Endothelial cell of umbilical vein (primary cell): ENCODE measurements at places on chromosomes 2 and 18.

DNA sequence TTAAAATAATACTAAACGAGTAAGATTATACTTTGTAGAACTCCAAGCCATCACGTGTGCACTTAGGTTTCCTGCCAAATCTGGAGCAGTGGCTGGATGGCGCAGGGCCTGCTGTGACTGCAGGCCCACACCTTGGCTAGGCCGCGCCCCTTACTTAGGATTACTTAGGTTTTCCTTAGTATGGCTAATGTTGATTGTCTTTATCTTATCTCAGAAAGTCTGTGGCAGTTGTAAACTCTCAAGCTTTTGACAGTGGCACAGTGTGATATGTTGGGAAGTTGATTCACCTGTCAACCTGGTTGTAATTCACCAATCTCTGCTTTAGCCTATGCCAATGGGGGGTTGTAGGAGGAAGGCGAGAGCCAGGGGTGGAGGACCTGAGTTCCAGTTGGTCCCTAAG, 208.4 kb downstream of the ZNF407 start:
- DNase-seq = no peak

GRCh38 chr18:62486290-62486964, 36.4 kb upstream of the ZCCHC2 start:
- peak; percentile 60 for DNase-seq

- DNase-seq = peak; percentile 80
Measured at GRCh38 chr18:44309185-44309584, 371.5 kb upstream of the SETBP1 start.

DNA sequence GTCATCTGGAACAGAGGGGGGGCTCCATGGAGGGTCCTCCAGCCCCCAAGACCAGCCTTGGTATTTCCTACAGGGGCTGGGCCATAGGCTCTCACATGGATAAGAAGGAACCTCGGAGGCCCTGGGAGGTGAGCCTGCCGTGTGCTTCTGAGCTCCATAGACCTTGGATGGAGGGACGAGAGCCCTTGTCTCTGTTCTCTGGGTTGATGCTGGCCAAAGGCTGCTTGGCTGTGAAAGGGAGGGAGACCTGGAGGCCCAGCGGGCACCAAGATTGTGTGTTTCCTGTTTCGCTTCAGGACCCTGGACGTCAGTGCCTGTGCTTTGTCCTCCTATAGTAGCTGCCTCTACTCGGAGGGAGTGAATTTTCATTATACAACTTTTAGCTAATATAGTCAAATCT, 20.8 kb downstream of the CABLES1 start:
- no peak for DNase-seq

GRCh38 chr2:32882816-32883810, 63.6 kb upstream of the LTBP1 start:
- DNase-seq = no peak

DNA sequence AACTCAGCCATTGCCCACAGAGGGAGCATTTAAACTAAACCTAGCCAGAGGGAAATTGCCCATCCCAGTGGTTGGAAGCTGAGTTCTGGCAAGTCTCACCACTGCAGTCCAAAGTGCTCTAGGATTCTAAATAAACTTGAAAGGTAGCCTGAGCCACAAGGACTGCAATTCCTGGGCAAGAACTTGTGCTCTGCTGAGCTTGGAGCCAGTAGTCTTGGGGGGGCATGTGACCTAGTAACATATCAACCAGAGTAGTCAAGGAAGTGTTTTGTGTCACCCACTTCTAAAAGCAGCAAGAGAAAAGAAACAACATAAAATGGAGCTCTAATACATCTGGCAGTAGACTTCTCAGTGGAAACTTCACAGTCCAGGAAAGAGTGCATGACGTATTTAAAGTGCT, 167.0 kb downstream of the PTH2R start:
- DNase-seq = no peak

- no peak for DNase-seq
Measured at GRCh38 chr2:31161637-31162036, 23.4 kb upstream of the GALNT14 start.

DNA sequence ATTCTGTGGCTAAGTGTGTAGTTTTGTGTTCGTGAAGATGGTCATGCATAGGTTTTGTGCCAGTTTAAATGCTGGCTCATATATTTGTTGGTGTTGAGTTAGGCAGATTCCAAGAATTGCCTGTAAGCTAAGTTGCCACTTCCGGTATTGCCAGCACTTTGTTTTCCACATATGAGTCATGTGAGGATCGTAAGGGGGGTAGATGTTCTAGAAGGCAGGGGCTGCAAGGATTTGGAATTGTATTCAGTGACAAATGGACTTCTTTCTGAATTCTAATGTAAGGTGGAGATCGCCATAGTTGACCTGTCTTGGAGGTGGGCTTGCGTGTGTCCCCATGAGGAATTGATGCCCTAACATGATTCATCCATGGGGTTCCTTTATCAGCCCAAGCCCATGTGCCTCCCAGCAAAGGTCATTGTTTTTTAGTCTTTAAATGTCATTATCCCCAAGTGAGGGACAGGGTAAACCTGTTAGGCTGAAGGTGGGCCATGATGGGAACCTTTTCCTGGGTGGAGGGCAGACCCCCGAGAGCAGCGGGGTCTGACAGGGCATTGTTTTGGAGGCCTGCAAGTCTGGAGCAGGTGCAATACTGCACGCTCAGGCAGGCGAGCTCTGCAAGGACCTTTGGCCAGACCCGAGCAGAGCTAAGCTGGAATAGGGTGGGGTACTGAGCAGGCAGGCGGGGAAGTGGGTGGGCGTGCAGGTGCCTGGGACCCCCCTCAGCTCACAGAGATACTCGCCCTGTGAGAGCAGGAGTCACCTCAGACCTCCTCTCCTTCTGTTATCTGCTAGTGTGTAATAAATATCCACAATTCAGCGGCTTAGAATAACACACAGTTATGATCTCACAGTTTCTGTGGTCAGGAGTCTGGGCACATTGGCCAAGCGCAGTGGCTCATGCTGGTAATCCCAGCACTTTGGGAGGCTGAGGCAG, 77.4 kb downstream of the LRRFIP1 start:
- DNase-seq = peak; percentile 69

DNA sequence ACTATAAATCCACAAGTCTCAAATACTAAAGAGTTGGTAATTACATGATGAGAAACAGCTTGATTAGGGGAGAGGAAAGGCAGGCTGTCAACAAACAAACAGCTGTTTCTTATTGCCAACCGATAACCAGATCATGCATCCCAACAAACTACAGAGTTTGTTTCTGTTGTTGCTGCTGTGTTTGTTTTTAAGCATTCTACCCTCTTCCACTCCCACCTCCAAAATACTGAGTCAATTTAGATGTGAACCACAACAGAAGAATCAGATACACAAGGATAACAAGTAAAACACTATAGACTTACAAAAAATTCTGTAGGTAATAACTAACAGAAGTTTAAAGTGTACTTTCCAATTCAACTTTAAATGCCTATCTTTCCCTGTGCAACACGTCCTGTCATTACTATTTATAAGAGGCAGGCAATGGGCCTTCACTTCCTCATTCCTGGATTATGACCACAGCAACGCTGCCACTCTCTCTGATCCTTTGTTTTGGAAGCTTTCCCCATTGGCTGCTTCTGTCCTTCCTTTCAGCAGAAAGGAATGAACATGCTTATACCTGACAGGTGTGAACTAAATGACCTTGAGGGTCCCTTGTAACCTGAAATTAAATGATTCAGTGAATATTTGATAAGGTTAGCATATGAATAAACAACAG, 152.0 kb downstream of the SRBD1 start:
- DNase-seq = peak; percentile 68

DNA sequence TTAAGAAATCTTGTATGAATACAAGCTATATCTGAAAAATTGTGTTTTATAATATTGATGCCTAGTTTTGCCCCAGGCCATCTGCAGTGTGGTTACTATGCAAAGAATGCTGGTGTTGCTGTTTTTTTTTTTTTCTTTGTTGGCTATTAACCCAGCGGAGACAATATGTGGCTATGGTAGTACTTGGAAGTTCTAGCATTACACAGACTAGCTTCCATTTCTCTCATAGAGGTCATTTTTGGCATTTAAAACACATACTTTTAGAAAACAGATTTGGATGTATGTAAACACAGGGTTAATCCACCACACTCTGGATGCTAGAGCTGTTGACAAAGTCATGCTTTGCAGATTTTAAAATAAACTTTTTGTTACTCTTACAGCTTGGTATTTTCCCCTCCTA, 209.8 kb downstream of the NEDD4L start:
- DNase-seq = no peak

DNA sequence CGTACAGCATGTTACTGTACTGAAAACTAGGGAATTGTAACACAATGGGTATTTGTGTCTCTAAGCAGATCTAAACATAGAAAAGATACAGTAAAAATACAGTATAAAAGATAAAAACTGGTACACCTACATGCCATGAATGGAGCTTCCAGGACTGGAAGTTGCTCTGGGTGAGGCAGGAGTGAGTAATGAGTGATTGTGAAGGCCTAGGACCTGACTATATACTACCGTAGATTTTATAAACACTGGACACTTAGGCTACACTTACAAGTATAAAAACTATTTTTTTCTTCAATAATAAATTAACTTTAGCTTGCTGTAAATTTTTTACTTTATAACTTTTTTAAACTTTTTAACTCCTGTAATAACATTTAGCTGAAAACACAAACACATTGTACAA, 324.4 kb upstream of the TNP1 start:
- no peak for DNase-seq

- DNase-seq = no peak
Measured at GRCh38 chr2:51789918-51790317, 758.0 kb upstream of the NRXN1 start.

- no peak for DNase-seq
Measured at GRCh38 chr2:29430382-29431112, 315.3 kb downstream of the CLIP4 start.

DNA sequence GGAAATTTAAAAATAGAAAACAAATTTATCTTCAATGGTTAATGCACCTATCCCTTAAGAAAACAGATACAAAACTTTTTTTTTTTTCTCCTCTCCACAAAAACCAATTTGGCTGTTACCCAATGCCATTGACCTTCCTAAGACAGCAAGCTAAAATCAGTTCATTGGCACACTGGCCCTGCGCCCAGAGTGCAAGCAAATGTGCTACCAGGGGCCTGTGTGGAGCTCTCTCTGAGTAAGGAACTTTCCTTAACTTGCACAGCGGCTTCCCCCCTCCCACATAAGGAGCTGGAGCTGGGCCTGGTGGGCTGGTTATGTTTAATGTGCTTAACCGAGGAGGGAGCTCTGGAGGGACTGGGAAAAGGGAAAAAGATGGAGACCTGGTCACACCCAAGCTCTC, 17.6 kb upstream of the POU3F3 start:
- DNase-seq = no peak

- DNase-seq = peak; percentile 4
Measured at GRCh38 chr18:10213526-10213925, 240.9 kb upstream of the APCDD1 start.

- no peak for DNase-seq
Measured at GRCh38 chr2:1923541-1923940, 179.2 kb upstream of the PXDN start.

DNA sequence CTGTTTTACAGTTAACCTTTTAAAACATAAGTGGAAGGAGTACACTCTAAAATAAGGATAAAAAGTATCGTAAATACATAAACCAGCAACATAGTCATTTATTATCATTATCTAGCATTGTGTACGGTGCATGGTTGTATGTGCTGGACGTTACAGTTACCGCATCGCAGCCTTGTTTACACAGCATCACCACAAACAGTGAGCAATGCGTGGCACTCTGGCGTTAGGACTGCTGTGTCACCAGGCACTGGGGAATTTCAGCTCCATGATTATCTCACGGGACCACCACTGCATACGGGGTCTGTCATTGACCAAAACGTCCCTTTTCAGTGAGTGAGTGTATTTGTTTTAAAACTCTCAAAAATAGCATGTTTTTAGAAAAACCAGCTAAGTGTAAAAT, 103.0 kb upstream of the SNTG2 start:
- DNase-seq = no peak

GRCh38 chr2:25304321-25304720, 37.4 kb downstream of the DNMT3A start:
- no peak for DNase-seq

- DNase-seq = no peak
Measured at GRCh38 chr2:123015186-123015585, 1009.9 kb upstream of the CNTNAP5 start.
